ENCODE measurements at places on chromosomes 2 and 18. TPM values are rescaled to one million over a fixed set of nuclear protein-coding genes. Genes with fewer than 3 reads are reported as not detected.

KCNE4 gene
- 9.3 TPM for total RNA-seq

DPP4 gene
- 17.3 TPM for total RNA-seq

GULP1 gene
- total RNA-seq = 16.5 TPM

TLX2 gene
- not detected for total RNA-seq

KIF5C gene
- 6.2 TPM for total RNA-seq

SCN2A gene
- total RNA-seq = 2.2 TPM

SPATA3 gene
- not detected for total RNA-seq

Data from breast epithelium (tissue), 4 donors.